ENCODE measurements at places on chromosomes 11 and 22.

DNA sequence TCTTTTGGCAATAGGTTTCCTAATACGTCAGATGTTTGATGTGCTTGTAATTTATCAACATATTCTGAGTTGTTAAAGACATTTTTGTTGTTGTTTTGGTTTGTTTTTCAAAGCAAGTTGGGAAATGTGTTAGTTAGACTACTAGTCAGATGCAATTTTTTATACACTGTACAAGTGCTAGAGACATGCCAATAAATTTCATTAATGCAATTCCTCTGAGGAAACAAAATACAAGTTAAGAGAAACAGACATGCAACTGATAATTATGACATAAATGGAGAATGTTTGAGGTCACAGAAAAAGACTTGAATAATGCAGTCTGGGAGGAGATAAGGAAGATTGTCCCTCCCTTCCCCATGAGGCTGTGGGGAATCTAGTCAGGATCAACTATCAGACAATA lies 5.9 kb downstream of the OR51T1 start:
- no peak for DNase-seq

GRCh38 chr11:120660024-120660565 lies 148.5 kb downstream of the GRIK4 start:
- no peak for DNase-seq

GRCh38 chr11:106503901-106504300 lies 426.4 kb downstream of the AASDHPPT start:
- no peak for DNase-seq

- no peak for DNase-seq
These were observed 5.1 kb upstream of the BIRC2 start for GRCh38 chr11:102341844-102342318.

DNA sequence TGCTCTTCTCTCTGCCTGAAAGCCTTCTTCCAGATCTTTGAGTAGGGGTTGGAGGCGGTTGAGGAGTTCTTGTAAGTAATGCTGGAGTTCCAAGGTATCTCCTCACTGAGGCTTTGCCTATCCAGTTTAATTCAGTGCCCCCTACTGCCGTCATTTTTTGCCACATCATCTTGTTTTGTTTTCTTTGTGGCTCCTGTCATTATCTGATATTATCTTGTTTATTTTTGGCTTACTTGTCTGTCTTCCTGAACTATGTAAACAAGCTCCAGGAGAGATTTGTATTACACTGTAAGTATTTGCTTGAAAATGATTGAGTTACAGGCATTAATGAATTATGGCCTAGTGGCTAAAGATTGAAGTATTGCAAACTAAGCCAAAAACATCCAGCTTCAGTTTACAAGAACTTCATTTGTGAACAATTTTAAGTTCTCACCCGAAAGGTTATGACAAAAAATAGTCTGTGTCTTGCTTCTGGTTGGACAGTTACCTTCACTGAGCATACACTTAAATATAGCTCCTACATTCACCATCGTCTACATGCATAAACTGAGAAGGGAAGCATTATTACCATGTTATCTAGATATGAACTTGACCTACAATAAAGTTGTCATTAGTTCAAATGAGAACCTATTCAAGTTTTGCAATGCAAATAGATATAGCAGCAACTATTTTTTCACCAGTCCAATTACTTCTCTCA lies 154.8 kb downstream of the ARHGAP42 start:
- DNase-seq: no peak

DNA sequence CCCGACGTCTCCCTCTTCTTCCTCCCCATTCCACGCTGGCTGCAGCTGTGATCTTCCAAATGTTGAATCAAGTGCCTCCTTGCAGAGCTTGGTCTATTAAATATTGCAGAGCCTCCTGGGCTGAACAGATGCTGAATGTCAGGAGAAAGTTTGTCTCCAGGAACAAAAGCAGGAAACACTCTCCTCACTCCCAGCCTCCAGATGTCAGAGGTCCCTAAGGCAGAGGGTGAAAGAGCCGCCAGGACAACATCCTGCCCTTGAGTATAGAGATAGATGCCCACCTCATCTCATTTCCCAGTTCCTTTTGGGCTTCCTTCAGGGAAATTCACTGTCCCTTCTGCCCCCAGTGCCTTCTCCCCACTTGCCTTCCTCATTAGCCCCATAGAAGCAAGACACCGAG lies 40.8 kb upstream of the IGSF9B start:
- no peak for DNase-seq

GRCh38 chr22:49769691-49770546 lies 57.8 kb downstream of the BRD1 start:
- DNase-seq: peak; percentile 48

- no peak for DNase-seq
These were observed 22.7 kb downstream of the CELSR1 start for GRCh38 chr22:46514592-46515207.

GRCh38 chr22:49724030-49724892 lies 103.4 kb downstream of the BRD1 start:
- DNase-seq: peak; percentile 65

- no peak for DNase-seq
These were observed at the start of gene CD3D for GRCh38 chr11:118342503-118343161. Gene CD3D, minus strand, starts transcription at chr11:118342705. Its CDS starts 98 bp downstream, at chr11:118342607.

GRCh38 chr11:94151903-94152677 lies 23.4 kb downstream of the PANX1 start:
- DNase-seq: no peak

DNA sequence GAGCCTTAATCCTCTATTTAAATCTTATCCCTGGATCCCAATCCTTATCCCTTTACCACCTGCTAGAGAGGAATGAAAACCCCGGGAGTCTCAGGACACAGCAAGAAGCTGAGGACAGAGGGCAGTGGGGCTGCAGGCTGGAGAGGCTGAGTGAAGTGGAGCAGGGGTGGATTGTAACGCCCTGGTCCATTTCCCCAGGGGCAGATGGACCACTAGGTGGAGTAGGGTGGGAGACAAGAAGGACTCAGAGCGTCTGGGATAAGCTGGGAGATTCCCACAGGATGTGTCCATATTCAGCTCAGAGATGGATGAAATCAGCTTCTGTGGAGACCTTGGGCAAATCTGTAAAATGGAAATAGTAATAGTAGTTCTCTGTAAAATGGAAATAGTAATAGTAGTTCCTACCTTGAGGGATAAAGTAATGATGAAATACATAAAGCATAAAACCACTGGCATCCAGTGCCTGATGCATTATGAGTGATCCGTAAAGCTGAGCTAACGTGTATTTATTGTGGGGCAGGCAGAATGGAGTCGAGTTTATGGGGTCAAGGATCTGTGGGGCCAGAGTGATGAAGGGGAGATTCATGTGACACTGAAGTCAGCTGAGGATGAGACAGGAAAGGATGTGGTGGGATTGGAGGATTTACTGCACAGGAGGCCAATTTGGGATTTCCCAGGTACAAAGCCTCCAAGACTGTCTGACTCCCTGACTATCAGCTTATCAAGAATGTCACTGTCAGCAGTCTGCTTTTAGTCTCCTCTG lies 1.9 kb upstream of the ROBO4 start:
- DNase-seq: no peak

GRCh38 chr11:68012843-68013610 lies 2.9 kb downstream of the ALDH3B1 start:
- DNase-seq: peak; percentile 87

DNA sequence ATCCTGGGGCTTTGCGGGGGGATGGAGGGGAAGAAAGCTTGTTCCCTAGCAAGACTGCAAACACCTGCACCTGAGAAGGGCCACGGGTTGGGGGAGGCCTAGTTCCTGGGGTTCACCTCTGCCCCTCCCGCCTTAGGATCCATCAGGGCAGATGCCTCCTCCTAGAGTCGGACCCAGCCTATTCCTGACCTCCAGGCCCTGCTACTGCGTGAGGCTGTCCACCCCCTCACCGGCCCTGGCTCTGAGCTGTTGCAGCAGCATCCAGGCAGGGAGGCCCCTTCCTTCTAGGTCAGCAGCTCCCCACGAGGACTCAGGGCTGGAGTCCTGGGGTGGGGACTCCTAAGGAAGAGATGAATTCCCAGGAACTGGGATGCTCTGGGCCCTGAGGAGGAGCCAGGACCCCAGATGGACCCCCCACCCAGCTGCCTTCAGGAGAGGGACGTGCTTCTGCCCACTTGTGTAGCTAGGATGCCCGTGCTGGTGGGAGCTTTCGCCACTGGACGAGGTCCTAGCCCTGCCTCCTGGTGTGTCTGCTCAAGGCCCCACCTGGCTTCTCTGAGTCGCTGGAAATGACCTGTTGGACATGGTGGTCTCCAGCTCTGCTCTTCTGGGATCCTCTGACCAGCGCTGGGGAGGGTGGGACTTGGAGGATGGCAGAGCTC lies 10.3 kb downstream of the MRGPRF start:
- peak; percentile 58 for DNase-seq

- DNase-seq: no peak
These were observed 55.4 kb downstream of the CDON start for GRCh38 chr11:126007238-126007637.

Measured in upper lobe of right lung (tissue), 1 donor.